Activated CD4-positive, alpha-beta T cell treated with anti-CD3 and anti-CD28 coated beads for 1 hour (primary cell): ENCODE measurements at places on chromosomes 1 and 21.
A peak's percentile ranks its signal among the peaks of the same experiment; 100 is the strongest.

GRCh38 chr1:82778612-82779011 lies 977.9 kb downstream of the ADGRL2 start:
- no peak for DNase-seq

DNA sequence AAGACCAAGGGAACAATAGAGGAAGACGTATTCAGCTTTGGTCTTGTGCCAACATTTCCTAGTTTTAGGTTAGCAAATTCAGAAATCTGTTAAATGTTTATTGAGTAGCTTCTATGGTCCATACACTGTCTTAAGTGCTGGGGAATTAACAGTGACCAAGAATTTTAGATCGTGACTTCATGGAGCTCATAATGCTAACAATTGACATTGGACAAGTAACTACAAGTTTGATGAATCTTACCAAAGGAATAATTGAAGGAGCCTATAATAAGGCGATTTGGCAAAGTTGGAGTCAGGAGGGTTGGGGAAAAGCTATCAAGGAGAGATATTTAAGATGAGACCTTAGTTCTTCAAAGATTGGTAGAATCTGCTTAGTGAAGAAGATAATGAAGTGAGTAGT lies 1.4 kb upstream of the SLAMF9 start:
- no peak for DNase-seq

- DNase-seq = no peak
These were observed 85.4 kb upstream of the ROR1 start for GRCh38 chr1:63688302-63688890.

DNA sequence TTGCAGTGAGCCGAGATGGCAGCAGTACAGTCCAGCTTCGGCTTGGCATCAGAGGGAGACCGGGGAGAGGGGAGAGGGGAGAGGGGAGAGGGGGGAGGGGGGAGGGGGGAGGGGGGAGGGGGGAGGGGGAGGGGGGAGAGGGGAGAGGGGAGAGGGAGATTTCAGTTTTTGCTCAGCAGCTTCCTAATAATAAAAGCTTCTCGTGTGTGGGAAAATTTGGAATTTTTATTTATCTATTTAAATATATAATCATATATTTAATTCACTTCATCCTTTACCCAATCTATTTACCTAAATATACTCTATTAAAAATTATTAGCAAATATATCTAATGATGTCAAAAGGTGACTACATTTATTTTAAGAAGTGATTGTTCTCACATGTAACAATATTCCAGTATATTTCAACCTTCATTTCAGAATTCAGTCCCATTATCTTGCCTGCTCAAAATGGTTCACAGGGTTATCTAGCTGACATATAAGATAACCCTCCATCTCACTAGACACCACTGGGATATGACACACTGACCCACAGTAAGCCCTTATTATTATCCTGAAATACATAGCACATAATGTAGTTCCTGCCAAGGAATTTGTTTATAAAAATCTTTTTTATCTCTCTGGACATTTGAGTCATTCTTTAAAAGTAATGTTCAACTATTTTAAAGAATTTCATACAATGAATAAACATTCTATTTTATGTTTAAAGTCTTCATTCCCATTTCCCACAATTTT lies 105.9 kb downstream of the GPATCH2 start:
- DNase-seq = no peak

GRCh38 chr1:54791880-54792522 lies 9.1 kb downstream of the TTC22 start:
- DNase-seq = no peak

DNA sequence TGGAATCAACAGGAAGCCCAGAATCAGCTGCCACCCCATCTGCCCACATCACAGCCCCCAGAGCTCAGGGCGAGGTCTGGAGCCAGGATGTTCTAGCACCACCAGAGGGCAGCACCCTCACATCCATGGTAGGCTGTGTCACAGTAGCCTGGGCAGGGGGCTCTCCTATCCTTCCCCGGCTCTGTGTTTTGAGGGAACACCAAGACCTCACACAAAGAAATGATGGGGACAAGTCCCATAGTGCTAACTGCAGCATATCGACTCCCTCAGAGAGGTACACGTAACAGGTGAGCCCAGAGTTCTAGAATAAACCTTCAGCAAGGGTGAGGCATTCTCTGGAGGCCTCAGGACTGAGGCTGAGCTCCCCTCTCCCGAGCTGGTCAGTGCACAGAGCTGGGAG lies 2.3 kb upstream of the KCNC4 start:
- DNase-seq = peak; percentile 62

GRCh38 chr1:232667778-232668165 lies 37.8 kb upstream of the SIPA1L2 start:
- DNase-seq = no peak

- DNase-seq = no peak
These were observed 155.0 kb downstream of the SETD4 start for GRCh38 chr21:35905096-35905962.
